ENCODE measurements at places on chromosomes 11 and 22.
A peak's percentile ranks its signal among the peaks of the same experiment; 100 is the strongest.

- DNase-seq: no peak
Measured at GRCh38 chr11:65615950-65616574, 486 bp downstream of the PCNX3 start.

DNA sequence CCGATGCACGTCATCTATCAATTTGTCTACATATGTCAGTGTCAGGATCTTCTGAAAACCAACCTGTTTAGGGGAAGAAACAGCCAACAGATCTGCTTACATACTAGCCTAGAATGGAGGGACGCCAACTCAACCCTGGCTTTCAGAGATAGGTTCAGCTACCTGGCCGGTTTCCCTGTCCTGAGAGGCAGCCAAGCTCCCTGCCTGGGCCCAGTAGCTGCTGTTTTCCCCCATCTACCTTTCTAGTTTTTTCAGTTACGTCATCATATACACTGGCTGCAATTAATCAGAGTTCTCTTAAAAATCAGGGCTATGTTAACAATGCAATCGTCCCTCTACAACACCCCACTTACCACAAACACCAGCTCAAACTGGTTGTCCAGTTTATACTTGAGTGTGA lies 1.0 kb downstream of the SRPRA start:
- no peak for DNase-seq

DNA sequence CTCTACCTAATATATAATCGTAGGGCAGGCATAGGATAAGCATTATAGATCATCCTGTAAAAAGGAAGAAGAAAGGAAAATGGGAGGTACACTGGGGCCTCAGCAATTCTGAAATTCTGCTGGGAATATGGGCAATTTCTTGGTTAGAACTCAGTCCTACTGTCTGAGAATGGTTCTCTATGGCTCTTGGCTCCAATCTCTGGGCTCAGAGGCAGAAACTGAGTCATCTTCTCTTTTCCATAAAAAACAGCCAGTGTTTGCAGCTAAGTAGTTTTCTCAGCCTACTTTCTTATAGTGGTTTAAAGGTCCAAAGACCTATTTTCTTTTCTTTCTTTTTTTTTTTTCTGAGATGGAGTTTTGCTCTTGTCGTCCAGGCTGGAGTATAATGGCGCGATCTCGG lies 135.8 kb upstream of the ZBED5 start:
- DNase-seq: no peak

GRCh38 chr22:35467681-35468434 lies 67.9 kb downstream of the MCM5 start:
- DNase-seq: peak; percentile 90

DNA sequence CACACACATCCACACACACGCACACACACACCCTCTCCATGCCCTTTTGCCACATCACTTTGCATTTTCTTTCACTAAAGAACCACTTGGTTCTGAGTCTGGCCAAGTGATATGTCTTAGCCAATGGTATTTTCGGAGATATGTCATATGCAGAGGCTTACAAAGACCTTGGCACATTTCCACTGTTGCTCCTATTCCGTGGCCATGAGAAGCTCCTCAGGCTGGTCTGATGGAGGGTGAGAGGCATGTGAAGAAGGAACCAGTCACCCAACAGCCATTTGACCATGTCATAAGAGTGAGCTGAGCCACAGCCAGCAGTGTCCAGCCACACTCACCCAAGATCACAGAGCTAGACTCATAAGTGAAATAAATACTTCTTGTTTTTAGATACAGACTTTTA lies 212.6 kb upstream of the NAV2 start:
- no peak for DNase-seq

DNA sequence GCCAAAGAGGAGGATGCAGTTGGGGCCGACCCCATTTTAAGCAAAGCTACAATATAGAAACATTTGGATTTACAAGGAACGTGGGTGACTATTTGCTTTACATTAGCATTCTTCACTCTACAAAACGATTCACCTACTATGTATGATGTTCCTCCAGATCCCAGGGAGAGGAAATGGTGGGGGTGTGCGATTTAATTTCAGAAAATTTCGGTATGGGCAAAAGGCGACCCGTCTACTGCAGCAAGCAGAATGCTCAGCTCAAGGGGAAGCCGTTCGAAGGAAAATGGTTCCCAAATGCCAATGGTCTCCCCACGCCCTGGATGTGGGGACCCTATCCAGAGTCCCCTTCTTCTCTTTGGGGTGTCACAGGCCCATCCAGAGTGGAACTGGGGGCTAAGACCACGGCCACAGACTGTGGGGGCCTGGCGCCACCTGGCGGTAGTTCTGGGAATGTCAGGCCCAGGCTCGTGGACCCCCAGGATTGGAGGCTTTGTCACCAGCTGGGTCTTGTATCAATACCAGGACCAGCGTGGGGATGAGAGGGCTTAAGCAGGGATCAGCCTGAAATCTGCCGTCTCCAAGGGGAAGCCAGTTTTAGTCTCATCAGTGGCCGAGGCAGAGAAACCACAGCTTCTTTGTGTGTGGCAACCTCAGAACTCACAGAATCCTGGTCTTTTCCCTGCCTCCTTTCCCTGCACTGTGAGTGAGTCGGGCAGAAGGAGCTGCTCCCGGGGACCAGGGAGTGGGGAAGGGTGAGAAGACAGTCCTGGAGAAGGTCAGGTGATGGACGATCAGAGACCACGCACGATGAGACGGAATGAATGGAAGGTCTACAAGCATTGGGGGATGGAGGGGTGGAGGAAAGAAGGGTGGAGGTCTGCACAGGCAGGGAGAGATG lies 8.4 kb downstream of the LRRC10B start:
- no peak for DNase-seq

DNA sequence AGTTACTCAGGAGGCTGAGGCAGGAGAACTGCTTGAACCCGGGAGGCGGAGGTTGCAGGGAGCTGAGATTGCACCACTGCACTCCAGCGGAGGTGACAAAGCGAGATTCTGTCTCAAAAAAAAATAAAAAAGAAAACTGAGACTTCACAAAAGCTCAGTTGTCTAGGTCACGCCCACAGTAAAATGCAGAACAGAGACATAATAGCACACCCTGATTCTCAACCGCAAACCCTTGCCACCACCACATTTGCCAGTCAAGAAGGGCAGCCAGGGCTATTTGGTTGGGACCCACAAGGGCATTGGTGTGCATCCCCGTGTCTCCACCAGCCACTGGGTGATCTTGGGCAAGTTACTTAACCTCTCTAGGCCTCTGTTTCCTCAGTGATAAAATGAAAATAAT lies 25.4 kb downstream of the CREB3L1 start:
- DNase-seq: no peak

GRCh38 chr11:62542111-62542745 lies 4.4 kb downstream of the AHNAK start:
- DNase-seq: peak; percentile 39

DNA sequence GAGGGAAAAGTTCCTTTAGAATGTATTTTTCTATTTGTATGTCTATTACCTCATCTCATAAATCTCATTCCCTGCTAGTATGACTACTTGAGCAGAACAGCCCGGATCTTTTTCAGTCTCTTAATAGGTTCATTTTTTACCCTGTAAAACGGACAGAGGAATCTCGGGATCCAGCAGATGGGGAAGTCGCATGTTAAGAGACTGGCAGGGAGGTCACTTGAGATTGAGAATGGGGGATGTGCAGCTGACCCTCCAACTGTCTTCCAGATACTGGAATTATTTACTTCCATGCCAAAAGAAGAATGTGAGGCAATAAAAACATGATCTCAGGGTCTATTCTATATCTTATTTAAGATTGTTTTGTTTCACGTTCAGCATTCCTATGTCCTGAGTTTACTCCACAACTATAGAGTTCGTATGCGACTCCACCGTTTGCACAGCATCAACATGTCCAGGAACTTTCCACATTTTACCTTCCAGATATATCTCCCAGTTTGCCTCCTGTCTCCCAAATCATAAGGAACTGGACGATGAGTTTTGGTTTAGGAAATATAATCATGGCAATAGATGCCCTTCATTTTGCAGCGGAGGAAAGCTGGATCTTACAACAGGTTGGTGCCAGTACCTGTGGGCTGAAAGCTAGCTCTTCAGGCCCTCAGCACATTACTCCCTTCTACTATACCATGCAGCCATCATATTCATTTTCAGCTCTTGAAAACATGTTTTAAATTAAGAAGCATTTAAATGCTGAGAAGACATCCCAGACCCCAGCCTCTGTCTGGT lies 181.5 kb downstream of the MAML2 start:
- DNase-seq: no peak

- no peak for DNase-seq
Measured at GRCh38 chr11:19117760-19118097, 761 bp downstream of the ZDHHC13 start.

DNA sequence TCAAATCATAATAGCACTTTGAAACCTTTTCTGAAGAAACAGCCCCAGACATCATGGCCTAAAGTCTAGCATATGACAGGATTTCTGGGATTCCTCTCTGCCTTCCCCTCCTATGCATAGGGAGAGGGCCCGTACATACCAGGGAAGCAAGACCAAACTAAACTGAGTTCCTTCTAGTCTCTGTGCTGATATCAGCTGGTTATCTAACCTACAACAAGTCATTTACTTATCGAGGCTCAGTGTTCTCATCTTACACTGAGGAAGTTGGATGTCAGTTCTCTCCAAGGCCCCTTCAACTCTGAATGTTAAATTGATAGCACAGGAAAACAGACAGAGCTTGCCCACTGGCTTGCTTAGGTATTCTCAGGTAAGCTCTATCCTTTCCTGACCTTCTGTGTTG lies 17.0 kb upstream of the GRIK4 start:
- no peak for DNase-seq

- no peak for DNase-seq
Measured at GRCh38 chr11:3367221-3367620, 11.7 kb downstream of the ZNF195 start.

GRCh38 chr11:34658071-34659015 lies 37.5 kb downstream of the EHF start:
- DNase-seq: no peak

- no peak for DNase-seq
Measured at GRCh38 chr11:92330114-92330513, 105.5 kb downstream of the FAT3 start.

DNA sequence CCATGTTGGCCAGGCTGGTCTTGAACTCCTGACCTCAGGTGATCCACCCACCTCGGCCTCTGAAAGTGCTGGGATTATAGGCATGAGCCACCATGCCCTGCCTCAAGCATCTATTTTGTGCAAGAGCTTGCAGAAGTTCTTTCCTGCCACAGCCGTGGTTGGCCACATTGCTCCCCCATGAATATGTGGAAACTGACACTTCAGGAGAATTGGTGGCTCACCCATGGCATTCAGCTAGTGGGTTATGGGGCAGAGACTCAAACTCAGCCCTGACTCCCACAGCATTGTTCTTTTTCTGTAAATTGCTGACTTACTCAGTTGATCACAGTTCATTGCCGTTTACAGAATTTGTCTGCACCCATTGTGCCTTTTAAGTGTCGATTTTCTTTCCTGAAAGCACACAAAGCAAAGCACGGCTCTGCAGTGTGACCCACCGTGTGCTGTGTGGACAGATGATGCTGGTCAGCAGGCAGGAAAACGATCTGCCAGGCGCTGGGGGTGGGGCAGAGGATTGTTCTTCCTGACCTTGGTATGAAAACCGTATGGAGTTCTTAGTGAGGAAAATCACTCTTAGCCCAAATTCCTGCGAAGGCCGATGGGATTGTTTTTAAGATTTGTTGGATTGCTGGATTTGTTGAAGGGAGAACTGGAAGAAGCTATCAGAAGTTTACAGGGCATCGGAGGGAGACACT lies 115.6 kb downstream of the PTPRJ start:
- no peak for DNase-seq

DNA sequence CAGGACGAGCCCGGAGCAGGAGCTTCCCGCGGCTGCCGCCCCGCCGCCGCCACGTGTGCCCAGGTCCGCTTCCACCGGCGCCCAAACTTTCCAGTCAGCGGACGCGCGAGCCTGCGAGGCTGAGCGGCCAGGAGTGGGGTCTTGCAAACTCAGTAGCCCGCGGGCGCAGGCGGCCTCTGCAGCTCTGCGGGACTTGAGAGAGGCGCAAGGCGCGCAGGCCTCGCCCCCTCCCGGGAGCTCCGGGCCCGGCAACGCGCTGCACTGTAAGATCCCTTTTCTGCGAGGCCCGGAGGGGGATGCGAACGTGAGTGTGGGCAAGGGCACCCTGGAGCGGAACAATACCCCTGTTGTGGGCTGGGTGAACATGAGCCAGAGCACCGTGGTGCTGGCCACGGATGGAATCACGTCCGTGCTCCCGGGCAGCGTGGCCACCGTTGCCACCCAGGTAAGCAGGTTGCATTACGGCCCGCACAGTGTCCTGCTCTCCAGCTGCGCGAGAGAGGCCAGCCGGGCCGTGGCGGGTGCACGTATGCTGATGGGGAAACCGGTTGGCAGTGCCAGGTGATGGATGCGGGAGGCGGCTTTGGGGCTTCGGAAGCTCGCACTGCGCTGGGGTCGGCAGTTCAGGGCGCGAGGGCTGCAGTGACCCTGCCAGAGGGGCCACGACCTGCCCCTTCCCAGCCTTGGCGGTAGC lies 2.0 kb downstream of the SLC6A5 start:
- no peak for DNase-seq

DNA sequence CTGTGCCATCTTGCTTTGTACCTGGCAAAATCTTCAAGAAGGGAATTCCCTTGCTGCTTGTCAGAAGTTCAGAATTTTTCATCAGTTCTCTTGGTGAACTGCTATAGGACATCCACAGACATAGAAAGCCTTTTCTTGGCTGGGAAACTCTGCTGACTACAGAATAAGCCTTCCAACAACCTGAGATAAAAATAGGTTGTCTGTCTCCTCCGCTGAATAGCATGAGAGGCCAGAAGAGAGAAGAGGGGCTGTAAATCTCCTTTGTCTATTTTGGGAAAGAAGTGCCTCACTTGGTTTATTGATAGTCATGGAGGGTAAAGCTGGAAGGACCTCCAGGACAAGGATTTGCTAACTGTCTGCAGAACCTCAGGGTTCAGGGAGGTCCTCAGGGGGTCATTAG lies 48.2 kb downstream of the C11orf91 start:
- no peak for DNase-seq

DNA sequence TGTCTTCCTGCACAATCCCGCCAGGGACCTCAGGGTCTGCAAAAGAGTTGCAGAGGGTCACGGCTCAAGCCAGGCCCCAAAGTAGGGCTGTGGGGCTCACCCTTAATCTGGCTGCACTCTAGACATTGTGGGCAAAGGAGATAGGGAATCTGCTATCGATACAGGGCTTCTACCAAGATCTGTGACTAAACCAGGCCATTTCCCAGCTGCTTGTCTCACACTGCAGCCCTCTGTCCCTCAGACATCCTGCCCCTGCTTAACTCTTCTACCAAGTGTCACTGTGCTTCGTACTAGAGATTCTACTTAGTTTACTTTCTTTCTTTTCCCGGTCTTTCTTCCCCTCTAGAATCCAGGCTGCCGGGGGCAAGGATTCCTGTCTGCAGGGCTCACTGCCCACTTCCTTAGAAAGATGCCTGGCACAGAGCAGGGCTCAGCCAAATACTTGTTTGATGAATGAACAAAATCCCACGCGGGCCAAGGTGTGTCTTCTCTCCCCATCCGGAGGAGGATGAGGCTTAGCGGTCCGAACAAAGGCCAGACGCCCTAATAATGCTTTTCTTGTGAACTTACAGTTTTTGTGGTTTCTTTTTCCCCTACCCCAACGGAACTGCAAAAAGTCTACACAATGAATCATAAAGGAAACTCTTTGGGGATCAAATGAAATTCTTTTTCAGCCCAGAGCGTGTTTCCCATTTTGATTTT lies 61.3 kb upstream of the ANO1 start:
- DNase-seq: no peak

- no peak for DNase-seq
Measured at GRCh38 chr11:68688881-68689280, 4.5 kb downstream of the GAL start.

- no peak for DNase-seq
Measured at GRCh38 chr11:74142624-74143023, 28.2 kb downstream of the C2CD3 start.

All from right cardiac atrium (tissue), 5 donors.